Brain microvascular endothelial cell (primary cell): ENCODE measurements at places on chromosomes 1 and 21.

DNA sequence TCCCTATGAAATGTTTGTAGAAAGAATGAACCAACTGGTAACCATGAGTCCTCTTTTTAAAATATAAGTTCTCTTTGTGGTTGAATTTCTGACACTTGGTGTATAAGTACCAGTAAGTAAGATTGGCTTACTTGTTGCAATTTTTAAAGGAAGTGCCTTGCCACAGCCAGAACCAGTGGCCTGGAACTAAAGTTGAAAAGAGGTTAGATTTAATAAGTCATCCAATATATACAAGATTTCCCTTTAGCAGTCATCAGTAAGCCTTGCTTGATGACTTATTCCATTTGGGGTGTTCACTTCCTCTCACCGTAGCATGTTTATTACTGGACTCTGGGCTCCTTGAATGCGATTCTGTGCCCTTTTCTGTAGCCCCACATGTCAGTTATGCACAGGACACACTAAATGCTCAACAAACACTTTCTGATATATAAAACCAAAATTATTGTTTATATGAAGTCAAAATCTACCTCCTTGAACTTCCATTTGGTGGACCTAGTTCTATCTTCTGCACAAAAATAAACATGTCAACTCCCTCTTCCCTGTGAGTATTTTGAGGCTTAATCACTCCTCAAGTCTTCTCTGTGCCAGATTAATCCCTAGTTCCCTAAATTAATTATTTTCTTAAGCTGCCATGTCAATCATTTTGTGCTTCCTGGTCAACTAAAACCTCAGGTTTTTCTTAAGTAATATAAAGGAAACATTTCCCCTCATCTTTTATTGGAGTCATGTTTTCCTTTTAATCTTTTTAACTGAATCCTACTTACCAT, 218.1 kb downstream of the ST6GALNAC3 start:
- DNase-seq: no peak

- DNase-seq: no peak
Observed at GRCh38 chr1:145992502-145992936, 3.9 kb downstream of the TXNIP start.

DNA sequence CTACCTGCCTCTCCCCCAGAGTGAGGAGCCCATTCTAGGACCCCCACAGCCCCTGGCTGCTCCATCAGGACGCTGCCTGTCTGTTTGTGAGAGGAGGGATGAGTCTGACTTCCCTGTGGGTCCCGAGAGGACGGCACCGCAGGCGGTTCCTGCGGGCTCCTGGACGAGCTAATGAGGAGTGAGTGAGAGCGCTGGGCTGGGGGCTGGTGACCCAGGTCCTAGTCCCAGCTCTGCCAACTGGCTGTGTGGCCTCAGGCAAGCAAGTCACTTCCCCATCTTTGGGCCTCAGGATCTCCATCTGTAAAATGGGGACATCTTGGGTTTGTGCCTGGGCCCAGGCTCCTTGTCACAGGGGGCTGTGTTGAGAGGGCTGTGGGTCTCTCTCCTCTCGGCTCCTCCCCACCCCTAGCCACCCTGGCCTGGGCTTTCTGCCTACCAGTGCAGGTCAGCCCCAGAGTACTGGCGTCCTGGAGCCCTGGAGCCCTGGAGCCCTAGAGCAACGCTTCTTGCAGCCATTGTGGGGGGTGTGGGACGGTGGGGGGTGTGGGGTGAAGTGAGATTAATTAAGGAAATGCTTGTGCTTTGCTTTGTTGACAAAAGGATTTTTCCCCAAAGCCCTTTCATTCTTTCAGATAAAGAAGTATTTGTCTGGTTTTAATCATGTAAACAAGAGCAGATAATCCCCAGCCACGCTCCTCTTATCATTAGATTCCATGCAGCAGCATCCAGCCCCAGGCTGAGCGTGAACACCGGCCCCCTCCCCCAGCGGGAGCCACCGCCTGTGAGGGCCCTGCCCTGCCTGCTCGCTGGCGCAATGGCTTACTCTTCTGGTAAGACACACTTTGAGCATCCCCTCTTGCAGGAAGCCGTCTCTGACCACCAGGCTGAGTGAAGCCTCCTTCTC, 26.8 kb downstream of the SLC1A7 start:
- DNase-seq: no peak

GRCh38 chr21:20276954-20277353, 721.3 kb upstream of the NCAM2 start:
- no peak for DNase-seq

DNA sequence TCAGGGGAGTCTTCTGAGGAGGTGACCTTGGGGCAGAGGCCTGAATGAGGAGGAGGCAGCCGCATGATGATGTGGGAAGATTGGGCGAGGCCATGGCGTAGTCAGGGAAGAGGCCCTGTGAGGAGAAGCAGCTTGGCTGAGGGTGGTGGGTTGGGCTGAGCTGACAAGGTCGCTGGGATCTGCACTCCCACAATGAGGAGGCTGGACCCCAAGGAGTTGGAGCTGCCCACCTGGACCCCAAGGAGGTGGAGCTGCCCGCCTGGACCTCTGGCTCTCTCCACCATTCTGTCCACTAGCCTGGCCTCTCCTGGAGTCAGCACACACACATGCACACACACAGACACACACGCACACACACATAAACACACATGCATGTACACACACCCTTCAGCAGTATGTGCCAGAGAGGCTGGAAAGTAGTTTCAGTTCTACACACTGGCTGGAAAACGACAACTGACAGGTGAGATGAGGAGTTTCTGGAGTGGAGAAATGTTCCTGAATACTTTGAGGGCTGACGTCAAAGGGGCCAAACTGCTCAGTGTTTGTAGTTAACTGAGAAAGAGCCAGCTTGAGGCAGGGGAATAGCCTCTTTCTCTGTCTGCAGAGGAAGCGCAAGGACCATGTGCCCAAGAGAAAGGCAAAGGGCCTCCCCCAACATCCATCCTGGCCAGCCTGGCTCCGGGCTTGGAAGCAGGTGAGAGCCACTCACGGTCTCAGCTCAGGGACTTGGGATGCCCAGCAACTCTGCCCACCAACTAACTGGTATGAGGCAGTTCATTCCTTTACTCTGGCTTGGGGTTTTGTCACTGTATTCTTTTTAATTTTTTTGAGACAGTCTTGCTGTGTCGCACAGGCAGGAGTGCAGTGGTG, 7.1 kb downstream of the SMPDL3B start:
- no peak for DNase-seq

DNA sequence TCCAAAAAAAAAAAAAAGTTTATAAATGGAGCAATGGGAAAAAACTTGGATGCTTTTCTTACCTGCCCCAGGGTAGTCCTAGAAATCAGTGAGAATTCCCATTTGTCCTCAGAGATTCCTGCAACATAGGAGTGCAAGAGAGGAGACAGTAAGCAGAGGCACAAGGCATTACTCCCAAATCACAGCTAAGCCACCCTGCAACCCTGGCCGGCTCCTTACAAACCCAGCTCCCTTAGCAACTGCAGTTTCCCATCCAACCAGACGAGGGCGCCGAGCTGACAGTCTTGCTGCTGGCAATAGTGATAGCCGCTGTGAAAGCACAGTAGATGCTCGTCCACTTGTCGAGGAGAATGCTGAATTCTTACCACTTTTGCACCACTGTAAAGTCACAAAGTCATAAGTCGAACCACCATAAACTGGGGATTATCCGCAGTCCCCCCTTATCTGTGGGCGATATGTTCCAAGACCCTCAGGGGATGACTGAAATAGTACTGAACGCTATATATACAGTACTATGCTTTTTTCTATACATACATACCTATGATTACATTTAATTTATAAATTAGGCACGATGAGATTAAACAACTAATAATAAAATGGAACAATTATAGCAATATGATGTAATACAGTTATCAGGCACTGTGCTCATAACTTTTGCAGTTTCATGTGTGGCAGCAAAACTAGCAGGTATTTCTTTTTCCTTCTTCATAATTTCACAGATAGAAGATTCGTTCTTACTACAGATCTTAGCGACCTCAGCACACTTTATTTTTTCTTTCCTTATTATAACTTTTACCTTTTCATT, 6.0 kb upstream of the PITHD1 start:
- peak; percentile 88 for DNase-seq

DNA sequence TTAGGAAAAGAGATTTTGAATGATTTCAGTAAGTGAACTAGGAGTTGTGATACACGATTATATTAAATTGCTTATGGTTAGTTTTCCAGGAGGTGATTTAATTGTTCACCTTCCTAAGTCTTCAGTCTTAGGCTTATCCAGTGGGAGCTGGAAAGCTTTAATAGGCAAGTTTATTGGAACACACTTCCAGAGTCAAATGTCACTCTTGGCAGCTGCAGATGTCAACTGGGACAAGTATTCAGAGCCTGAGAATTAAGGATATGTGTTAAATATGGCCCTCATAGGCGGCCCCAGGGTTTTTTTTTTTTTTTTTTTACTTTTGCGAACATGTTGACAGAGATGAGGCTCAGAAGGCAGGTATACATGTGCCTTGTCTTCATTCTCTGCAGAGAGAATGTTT, 29.2 kb downstream of the UCK2 start:
- no peak for DNase-seq

DNA sequence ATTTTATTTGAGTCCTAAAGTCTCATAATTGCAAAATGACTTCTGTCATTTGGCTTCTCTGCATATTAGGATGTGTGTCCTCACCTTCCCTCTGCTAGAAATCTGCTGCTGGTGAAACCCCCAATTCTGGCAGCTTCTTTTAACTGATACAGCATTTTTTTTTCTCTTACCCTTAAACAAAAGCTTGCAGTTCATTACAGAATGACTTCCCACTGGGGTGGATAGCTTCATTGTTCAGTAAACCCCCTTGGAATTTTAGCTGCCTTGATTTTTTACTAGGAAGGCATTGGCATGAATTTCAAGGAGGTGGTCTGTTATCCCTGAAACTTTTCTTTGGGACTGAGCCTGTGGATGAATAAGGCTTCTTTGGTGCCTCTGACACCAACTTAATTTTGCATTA, 16.8 kb downstream of the TSEN15 start:
- no peak for DNase-seq

DNA sequence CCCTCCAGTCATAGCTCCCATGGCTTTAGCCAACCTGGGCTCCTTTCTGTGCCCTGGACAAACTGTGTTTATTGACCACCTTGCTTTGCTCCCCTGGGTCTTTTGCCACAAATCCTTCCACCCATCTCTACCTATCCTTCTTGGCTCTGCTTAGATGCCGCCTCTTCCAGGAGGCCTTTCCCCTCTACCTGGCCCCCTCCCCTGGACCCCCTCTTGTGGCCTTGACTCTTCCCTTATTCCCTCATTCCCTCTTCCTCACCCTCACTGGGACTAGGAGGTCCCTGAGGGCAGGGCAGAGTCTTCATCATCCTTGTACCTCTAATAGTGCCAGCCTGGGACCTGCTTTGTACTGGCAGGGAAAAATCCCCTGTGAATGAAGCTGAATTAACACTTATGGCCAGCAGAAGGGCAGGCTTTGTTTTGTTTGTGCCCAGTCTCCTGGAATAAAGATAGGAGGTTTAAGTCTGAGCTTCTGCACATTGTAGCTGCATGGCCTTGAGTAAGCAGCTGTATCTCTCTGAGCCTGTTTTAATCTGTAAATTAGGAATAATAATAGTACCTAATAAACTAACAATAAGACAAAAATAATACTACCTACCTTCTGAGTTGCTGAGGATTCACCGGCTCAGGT, 13.7 kb downstream of the PTPRU start:
- no peak for DNase-seq

- DNase-seq: no peak
Observed at GRCh38 chr1:96825950-96826576, 104.5 kb downstream of the PTBP2 start.

GRCh38 chr1:160830321-160831153, 32.1 kb downstream of the CD244 start:
- DNase-seq: peak; percentile 22

- peak; percentile 47 for DNase-seq
Observed at GRCh38 chr1:8284127-8284526, 33.8 kb upstream of the SLC45A1 start.

DNA sequence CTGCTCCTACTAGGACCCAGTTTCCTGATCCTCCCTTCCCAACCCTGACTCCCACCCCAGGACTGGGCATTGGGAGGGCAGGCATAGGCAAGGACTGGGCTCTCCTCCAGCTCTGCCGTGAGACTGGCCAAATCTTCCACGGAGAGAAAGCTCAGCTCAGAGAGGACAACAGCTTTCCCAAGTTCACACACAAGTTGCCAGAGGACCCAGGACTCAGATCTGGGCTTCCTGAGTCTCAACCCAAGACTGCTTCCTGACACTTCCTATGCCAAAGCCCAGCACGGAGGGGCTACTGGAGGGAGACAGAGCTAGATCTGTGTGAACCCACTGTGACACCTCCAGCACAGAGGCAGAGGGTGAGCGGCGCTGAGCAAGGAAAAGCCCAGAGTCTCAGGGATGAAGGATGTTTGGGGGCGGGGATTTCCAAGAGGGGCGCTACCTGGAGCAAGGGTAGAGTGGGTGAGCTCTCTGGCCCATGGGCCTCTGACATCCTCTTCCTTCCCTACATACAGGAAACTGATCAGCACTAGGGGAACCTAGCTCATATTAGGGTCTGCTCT, 7.1 kb downstream of the PDZK1IP1 start:
- no peak for DNase-seq

- no peak for DNase-seq
Observed at GRCh38 chr21:17393413-17393812, 119.4 kb upstream of the CXADR start.

GRCh38 chr1:20371883-20372282, 81.2 kb downstream of the VWA5B1 start:
- no peak for DNase-seq

GRCh38 chr1:226461087-226461486, 53.2 kb upstream of the PARP1 start:
- DNase-seq: no peak

- DNase-seq: no peak
Observed at GRCh38 chr1:40257313-40257687, 736 bp upstream of the ZMPSTE24 start.

- no peak for DNase-seq
Observed at GRCh38 chr1:36782785-36783184, 251.5 kb downstream of the GRIK3 start.
